ENCODE measurements at places on chromosomes 5 and 9.

DNA sequence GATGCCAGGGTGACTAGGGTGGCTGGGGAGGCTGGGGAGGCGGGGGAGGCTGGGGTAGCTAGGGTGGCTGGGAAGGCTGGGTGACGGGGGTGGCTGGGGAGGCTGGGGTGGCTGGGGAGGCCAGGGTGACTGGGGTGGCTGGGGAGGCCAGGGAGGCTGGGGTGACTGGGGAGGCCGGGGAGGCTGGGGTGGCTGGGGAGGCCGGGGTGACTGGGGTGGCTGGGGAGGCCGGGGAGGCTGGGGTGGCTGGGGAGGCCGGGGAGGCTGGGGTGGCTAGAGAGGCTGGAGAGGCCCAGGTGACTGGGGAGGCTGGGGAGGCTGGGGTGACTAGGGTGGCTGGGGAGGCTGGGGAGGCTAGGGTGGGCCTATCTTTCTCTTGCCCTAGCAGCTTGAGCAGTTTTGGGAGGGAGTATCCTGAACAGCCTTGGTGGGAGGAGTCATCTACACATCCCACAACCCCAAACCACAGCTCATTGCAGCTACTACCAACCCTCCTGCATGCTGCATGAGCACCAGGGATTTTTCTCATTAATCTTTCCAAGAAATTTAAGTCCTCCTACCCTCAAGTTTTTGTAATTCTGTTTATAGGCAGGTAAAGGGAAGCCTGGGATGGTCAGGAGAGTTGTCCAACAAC lies 203.2 kb upstream of the IRX1 start:
- DNase-seq: no peak

DNA sequence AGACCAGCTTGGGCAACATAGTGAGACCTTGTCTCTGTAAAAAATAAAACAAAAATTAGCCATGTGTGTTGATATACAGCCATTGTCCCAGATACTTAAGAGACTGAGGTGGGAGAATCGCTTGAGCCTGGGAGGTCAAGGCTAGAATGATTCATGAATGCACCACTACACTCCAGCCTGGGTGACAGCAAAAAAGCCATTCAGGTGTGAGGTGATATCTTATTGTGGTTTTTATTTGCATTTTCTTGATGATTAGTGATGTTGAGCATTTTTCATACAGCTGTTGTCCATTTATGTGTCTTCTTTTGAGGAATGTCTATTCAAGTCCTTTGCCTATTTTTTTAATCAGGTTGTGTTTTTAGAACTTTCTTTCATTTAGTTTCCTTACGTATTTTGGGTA lies 23.2 kb downstream of the MTAP start:
- DNase-seq: no peak

DNA sequence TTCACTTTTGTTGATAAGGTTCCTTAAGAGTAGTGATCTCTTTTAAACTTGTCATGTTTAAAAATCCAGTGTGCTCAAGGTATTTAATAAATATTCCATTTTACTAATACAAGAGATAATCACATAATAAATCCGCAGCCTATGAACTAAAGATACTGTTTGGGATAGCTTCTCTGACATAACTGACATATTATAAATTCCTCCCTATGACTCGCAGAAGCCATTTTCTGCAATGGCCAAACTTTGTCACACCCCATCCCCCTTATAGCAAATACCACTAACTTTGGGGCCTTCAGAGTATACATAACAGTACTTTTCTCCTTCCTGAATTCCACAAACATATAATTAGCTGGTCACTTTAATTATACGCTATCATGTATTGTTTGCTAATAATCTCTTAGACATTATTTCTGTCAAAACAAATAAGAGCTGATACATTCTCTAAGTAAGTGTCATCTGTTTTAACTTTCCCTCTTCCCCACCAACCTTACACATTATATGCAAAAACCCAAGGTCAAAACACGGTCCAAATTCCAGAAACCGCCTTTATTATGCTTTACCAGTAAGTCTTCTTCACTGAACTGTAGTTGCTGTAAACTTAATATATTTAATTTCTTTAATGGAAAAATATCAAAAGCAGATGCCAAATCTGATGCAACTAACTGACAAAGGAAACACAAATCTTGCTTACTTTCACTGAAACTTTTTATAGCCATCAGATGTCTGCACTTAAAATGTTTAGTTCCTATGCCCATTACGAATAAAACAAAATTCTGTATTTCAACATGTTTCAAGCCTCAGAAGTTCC lies 971 bp downstream of the TMEM267 start:
- DNase-seq: no peak

DNA sequence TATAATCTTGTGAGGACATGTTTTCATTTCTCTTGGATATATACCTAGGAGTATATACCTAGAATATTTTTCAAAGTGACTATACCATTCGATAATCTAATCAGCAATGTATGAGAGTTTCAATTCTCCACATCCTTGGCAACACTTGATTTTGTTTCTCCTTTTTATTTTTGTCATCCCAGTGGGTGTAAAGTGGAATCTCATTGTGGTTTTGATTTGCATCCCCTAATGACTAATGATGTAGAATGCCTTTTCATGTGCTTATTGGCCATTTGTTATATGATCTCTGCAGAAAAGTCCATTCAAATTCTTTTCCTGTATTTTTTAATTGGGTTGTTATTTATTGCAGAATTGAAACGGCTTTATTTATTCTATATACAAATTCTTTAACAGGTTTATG lies 15.2 kb downstream of the ZCCHC9 start:
- DNase-seq: no peak

DNA sequence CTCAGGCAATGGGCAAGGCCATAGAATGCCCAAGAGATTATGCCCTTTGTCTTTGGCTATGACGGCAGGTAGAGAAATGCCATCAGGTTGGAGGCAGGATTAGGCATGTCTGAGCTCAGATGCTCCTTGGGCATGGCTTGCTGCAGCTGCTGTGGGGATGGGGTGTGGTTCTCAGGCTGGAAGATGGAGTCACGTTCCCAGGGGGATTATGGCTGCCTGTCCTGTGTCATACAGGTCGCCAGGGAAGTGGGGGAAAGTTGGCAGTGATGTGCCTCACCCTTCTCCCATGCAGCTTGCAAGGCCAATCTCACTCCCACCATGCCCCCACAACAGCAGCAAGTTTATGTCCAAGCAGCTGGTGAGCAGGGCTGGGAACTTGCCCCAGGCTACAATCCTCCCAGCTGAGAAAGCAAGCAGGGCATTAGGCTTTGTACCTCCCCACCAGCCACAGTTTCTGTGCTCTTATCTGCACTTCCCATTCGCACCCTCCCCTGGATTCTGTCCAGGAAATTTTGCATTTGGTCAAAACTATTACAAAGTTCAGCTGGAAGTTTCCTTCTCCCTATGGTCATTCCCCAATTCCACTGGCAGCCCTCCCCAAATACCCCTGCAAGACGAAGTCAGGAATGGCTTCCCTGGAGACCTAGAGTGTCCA lies 1788.0 kb upstream of the NUDT12 start:
- no peak for DNase-seq

DNA sequence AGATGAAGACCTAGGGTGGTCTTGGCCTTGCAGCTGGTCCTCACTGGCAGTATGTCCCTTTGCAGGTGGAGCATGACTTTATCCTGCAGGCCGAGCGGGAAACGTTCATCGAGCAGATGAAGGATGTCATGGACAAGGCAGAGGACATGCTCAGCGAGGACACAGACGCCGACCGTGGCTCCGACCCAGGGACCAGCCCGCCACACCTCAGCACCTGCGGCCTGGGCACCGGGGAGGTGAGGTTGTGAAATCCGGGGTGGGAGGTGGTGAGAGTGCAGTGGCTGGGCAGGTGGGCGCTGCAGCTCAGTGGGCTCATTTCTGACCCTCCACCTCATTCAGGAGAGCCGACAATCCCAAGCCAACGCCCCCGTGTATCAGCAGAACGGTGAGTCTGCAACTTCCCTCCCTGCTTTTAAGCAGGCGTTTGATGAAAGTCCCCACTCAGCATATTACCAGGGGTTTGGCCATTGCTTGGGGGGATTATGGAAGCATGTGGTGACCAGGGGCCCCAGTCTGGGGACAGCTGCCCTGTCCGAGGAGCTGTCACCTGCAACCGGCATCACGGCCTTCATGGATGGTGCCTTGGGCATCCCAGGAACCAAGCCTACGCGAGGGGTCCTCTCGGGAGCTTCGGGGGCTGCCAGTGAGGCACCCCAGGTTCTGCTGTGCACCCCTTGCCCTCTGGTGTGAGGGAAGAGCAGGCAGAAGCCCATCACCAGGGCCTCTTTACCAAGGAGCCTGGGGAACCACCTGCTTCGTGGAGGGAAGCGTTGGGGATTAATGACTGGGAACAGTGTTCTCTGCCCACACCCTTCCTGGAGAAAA lies 84.0 kb downstream of the WNK2 start:
- no peak for DNase-seq

DNA sequence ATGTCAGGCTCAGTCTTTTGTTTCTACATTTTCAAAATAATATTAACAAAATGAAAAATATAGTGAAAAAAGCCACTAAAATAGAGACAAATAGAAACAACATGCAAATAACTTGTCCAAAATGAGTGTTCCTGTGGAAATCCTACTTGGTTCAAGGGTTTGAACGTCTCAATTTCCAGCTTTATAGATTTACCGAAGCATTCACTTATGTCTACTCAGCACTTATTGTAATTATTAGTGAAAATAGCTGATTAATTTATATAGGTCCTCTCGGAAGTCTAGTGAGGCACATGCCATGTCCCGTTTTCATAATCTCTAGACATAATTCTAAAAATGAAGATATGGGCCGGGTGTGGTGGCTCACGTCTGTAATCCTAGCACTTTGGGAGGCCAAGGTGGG lies 99.9 kb upstream of the NFIB start:
- no peak for DNase-seq

GRCh38 chr5:137167187-137167586 lies 331.9 kb downstream of the SPOCK1 start:
- DNase-seq: no peak

DNA sequence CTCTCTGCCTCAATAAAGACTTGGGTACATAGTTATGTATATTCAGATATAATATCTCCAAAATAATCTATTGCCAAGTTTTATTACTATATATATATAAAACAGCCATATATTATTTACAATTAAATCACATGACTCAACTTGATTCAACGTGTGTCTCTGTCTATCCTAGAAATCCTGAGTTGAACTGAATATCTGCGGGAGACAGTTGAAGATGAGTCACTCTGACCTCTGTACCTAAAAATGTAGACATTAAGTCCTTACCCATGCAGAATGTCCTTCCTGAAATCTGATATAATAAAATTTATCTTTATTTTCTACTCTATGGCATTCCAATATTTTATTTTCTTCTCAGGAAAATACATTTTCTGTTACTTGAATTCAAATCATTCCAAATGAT lies 218.2 kb upstream of the PRDM9 start:
- DNase-seq: no peak

DNA sequence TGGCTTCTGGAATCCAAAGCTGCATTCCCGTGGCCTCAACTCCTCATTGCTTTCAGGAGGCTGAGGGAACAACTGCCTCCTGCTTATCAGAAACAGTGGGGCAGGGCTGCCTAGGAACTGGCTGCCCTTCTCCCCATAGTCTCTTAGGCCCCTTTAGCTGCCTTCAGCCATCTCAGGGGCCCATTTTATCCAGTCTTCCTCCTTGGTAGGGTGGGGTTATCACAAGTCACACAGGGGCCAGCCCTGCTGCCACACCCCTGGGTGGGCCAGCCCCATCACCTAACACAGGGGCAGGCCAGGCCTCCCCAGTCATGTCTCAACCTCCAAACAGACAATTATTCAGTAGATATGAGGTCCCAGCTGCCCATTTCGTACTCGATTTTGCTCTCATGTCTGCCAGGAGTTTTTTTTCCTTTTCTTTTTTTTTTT lies 3.9 kb downstream of the ALAD start:
- DNase-seq: no peak

DNA sequence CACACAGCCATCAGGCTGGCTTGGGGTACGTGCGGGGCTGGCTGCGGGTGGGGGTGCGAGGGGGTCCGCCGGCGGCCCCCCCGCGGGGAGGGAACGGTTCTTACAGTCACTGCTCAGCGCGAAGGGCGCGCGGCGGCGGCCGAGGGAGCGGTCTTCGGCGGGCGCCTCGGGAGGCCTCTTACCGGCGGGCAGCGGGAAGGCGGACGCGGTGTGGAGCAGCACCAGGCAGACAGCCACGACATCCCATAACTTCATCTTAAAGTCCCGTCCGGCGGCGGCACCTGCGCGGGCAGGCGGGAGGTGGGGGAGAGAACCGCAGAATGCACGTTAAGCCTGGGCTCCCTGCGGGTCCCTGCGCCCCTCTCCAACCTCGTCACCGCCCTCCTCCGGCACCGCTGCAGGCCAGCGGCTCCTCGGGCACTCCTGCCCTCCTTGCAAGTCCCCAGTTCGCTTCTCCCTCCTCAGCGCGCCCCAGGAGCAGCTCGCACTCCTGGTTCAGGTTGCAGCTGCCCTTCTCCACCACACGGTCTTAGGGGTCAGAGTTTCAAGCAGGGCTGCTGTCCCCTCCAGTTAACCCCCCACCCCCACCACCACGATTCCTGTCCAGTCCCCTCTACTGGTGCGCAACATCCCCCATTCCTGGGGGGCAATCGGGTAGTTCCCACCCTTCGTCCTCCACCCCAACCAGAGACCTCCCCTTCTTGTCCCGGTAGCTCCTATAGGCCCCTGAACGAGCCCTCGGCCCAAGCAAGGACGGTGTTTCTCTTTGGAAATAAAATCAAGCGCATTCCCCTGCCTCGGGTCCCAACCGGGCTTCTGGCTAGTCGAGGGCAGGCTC lies 5.1 kb downstream of the GDNF start:
- DNase-seq: no peak

GRCh38 chr5:35899800-35900199 lies 38.6 kb downstream of the CAPSL start:
- no peak for DNase-seq

- DNase-seq: no peak
These were observed 321.9 kb upstream of the ACTBL2 start for GRCh38 chr5:57804505-57804904.

- DNase-seq: no peak
These were observed 194.4 kb downstream of the ARRDC3 start for GRCh38 chr5:91188755-91189154.

DNA sequence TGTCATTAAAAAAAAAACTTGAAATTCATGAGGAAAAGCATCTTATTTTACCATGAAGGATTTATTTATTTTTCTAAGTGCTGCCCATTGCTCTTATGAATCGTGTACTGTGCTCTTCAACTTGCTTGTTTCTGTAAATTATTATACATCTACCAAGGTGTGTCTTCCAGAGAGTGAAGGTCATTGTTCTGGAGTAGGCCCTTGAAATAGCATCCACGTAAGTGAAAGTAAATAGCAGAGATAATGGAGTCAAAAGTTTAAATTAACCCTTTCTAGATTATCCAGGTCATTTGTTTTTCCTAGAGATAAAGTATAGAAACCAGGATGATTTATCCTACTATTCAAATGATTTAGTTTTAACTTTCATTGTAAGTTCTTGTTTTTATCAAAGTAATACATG lies 473.1 kb downstream of the DIRAS2 start:
- DNase-seq: no peak

DNA sequence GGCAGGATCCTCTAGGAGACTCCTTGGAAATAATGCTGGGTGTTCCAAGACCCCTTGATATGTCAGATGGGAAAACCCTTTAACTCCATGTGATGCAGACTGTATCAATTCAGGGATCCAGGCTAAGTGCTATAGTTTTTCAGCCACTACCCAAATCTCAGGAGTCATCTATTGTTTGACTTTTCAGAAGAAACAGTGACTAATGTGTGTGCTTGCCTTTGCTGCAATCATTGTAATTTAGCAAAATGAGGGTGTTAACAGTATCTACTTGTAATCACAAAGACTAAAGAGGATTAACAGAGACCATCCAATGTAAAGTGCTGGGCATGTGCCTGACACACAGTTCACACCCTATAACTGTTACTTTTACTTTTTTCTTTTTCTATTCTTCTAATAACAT lies 309.6 kb upstream of the RFX3 start:
- DNase-seq: no peak
